Neural crest cell (in vitro differentiated cells): ENCODE measurements at places on chromosomes 3 and 15. TPM values are rescaled to one million over a fixed set of nuclear protein-coding genes. Genes with fewer than 3 reads are reported as not detected.

DNA sequence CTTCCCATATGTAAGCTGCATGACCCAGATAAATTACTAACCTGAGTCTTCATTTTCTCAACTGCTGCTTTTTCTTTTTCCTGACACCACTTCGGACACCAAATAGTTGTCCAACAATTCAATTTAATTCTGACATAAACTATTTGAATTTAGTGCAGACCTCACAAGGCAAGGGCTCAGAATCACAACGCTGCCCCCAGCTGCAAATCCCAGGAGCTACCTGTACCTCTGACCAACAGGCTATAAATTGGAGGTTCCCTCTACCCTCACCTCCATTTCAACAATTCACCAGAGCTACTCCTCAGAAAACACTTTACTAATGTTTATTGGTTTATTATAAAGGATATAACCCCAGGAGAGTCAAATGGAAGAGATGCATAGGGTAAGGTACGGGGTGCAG lies 737.6 kb downstream of the NTRK3 start:
- no peaks in the 10 kb centered on the region for H3K36me3 ChIP-seq
- no peaks in the 10 kb centered on the region for H3K4me1 ChIP-seq
- no peak overlapping the region for H3K27ac ChIP-seq
- no peaks in the 10 kb centered on the region for H3K27me3 ChIP-seq

- peaks cover 2% of the 10 kb centered on the region for H3K36me3 ChIP-seq
- H3K27ac ChIP-seq: no peak overlapping the region
- H3K27me3 ChIP-seq: no peaks in the 10 kb centered on the region
- peaks cover 38% of the 10 kb centered on the region for H3K4me1 ChIP-seq
Observed at GRCh38 chr15:71804695-71805470, 5.5 kb upstream of the NR2E3 start.

DNA sequence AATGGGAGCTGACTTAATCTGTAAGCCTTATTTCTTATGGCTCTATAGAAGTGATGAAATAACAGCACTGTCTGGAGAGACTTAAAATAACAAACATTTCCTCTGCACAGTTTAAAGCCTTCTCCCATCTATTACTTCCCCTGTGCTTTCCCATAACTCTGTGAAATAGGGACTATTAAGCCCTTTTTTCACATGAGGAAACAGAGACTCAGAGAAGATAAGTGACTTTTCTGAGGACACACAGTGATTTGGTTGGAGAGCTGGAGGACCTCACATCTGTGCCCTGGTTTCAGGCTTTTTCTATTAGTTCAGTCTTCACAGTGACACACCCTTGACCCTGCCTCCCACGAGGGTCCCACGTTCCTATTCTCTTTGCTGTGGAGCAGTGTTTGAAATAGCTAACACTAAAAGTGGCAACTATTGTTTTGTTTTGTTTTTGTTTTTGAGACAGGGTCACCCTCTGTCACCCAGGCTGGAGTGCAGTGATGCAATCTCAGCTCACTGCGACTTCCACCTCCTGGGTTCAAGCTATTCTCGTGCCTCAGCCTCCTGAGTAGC lies 82.9 kb downstream of the ST6GAL1 start:
- no peak for DNase-seq
- no peak overlapping the region for H3K4me3 ChIP-seq
- no peaks in the 10 kb centered on the region for H3K27me3 ChIP-seq
- no peak overlapping the region for H3K27ac ChIP-seq
- peaks cover 7% of the 10 kb centered on the region for H3K36me3 ChIP-seq

DNA sequence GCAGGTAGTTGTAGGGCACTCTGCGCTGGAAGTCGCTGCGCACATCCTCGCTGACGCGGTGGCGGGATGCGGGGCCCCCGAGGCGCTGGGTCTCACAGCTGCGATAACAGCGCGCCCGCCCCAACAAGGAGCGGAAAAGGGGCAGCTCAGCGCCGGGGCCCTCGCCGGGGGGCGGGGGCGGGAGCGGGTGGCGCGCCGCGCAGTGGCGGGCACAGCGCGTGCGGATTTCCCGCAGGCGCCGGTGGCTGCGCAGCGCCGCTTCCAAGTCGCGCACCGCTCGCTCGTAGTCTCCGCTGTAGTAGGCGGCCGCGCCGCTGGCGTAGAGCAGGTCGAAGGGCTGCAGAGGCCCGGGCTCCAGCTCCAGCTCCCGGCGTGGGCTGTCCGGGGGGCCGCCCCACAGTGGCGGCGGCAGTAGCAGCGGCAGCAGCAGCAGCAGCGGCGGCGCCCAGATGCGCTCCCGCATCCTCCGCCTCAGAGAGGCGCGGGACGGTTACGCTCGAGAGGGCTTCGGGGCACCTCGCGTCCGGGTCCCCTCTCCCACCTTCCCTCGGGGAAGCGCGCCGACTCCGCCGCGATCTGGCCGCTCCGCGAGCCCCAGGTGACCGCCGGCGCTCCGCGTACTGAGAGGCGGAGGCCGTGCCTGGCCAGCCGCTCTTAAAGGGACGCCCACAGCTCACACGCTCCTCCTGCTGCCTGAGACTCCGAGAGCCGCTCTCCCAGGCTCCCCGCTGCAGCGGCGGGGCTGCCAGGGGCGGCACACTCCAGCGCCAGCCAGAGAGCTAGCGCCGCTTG lies at the start of gene P3H2:
P3H2 (minus strand) TSS at position 629 of the 792 bp plus-strand sequence; CDS start at position 463, 166 bp downstream.
- peaks cover 19% of the 10 kb centered on the region for H3K27me3 ChIP-seq
- DNase-seq: peak; percentile 68
- peak within 1 kb of the TSS; percentile 86 for H3K4me3 ChIP-seq

- H3K27me3 ChIP-seq: peaks cover 3% of the 10 kb centered on the region
- H3K36me3 ChIP-seq: peaks cover 10% of the 10 kb centered on the region
- H3K4me1 ChIP-seq: peaks cover 26% of the 10 kb centered on the region
- H3K4me3 ChIP-seq: peak overlapping the region; percentile 100
- H3K27ac ChIP-seq: peak overlapping the region; percentile 100
- DNase-seq: no peak
Observed at GRCh38 chr3:49006408-49007067, 653 bp upstream of the WDR6 start.

GRCh38 chr3:105613120-105613519 lies 246.4 kb downstream of the ALCAM start:
- H3K27ac ChIP-seq: no peak overlapping the region
- no peak overlapping the region for H3K4me3 ChIP-seq
- no peaks in the 10 kb centered on the region for H3K4me1 ChIP-seq
- H3K27me3 ChIP-seq: no peaks in the 10 kb centered on the region

DNA sequence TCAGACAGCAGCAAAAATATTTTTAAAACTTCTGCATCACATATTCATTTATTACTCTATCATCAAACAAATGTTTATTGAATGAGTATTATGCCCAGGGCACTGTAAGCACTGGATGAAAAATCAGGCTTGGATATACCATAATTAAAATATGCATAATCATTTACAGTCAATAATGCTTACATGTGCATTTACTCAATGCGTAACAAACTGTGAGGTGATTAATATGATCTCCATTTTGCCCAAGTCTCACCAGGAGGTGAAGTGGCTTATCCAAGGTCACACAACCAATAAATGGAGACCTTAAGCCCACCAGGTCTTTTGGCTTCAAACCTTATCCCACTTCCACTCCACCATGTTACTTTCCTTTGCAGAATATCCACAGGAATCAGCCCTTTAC lies 117.3 kb upstream of the SLC24A5 start:
- no peak overlapping the region for H3K27ac ChIP-seq
- H3K4me3 ChIP-seq: no peak overlapping the region
- no peaks in the 10 kb centered on the region for H3K27me3 ChIP-seq
- H3K36me3 ChIP-seq: no peaks in the 10 kb centered on the region

DNA sequence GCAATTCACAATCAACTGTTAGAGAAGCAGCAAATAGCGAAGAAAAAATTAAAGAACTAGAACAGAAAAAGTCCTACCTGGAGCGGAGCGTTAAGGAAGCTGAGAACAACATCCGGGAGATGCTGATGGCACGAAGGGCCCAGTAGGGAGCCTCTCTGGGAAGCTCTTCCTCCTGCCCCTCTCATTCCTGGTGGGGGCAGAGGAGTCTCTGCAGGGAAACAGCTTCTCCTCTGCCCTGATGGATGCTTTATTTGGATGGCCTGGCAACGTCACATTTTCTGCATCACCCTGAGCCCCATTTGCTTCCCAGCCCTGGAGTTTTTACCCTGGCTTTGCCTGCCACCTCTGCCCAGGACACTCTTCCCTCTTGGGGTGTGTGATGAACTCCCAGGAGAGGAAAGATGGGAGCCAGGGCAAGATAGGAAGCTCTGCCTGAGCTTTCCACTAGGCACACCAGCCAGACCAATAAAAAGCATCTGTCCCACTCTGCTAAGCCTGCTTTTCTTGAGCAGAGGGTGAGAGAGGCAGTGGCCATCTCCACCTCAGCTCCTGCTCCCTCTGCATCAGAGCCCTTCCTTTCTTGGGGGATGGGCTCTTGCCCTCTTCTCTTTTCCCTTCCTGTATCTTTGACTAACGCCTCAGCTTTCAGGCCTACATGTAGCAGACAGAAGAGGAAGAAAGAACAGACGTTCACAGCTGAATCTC lies 39.4 kb downstream of the PPARG start:
- H3K27me3 ChIP-seq: peaks cover 10% of the 10 kb centered on the region
- no peaks in the 10 kb centered on the region for H3K36me3 ChIP-seq
- no peak overlapping the region for H3K27ac ChIP-seq

GRCh38 chr3:109269577-109270275 lies 46.6 kb downstream of the DPPA2 start:
- no peaks in the 10 kb centered on the region for H3K36me3 ChIP-seq
- no peak overlapping the region for H3K4me3 ChIP-seq
- DNase-seq: no peak
- no peaks in the 10 kb centered on the region for H3K4me1 ChIP-seq
- H3K27me3 ChIP-seq: no peaks in the 10 kb centered on the region
- H3K27ac ChIP-seq: no peak overlapping the region

GRCh38 chr15:39961051-39961450 lies 27.1 kb downstream of the EIF2AK4 start:
- no peak overlapping the region for H3K4me3 ChIP-seq
- H3K36me3 ChIP-seq: peaks cover 14% of the 10 kb centered on the region
- H3K4me1 ChIP-seq: no peaks in the 10 kb centered on the region
- no peaks in the 10 kb centered on the region for H3K27me3 ChIP-seq

DNA sequence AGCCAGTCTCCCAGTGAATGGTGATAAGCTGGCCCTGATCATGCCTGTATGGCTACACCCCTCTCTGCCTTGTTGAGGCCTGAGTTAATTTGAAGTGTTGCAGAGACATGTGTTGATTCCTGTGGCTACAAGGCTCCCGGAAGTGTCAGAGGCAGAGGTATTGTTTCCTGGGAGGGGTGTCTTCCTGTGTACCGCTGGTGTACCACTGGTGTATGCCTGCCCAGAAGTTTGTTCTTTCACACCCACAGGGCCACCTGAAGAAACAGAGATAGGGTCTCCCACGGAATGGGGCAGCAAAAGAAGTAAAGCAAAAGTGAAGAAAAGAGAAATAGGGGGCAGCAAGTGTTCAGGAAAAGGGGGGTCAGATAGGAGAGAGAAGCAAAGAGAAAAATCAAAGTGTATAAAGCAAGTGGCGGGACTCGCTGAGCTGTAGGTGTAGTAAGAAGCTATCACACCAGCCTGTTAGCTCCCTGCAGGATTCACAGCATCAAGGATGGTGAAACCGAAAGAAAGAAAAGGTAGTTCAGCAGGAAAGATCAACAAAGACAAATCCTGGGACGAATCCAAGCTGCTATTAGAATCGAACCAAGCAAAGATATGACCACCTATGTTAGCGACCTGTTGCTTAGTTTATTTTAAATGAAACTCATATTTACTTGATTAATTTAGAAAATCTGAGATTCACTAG lies 36.6 kb upstream of the CD47 start:
- H3K27ac ChIP-seq: no peak overlapping the region
- no peaks in the 10 kb centered on the region for H3K27me3 ChIP-seq
- peaks cover 43% of the 10 kb centered on the region for H3K4me1 ChIP-seq
- no peak overlapping the region for H3K4me3 ChIP-seq
- no peaks in the 10 kb centered on the region for H3K36me3 ChIP-seq

- no peak for DNase-seq
- H3K36me3 ChIP-seq: no peaks in the 10 kb centered on the region
Observed at GRCh38 chr3:103609472-103609871, 1174.7 kb downstream of the ZPLD1 start.

ADPRH gene
- 3.5 TPM in 2 replicates for total RNA-seq

C3orf22 gene
- not detected in 2 replicates for total RNA-seq

MGLL gene
- total RNA-seq: 11.3 and 13.3 TPM in 2 replicates

MYH15 gene
- 0.16 and 0.20 TPM in 2 replicates for total RNA-seq

SLC27A2 gene
- total RNA-seq: 0.86 and 0.91 TPM in 2 replicates

GATM gene
- 9.7 and 10.7 TPM in 2 replicates for total RNA-seq

GALNT15 gene
- not detected in 2 replicates for total RNA-seq

IGSF10 gene
- total RNA-seq: not detected in 2 replicates
